ENCODE measurements at places on chromosomes 3 and 15. TPM values are rescaled to one million over a fixed set of nuclear protein-coding genes. Genes with fewer than 3 reads are reported as not detected.

DNA sequence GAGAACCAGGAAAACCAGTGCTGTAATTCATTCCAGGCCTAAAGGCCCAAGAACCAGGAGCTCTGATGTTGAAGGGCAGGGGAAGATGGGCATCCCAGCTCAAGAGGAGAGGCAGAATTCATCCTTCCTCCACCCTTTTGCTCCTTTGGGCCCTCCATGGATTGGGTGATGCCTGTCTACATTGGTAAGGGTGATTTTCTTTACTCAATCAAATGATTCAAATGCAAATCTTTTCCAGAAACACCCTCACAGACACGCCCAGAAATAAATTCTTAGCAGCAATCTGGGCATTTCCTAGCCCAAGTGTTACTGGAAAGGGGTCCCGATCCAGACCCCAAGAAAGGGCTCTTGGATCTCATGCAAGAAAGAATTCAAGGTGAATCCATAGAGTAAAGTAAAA is 17.6 kb upstream of the APOD start:
- DNase-seq, result no peak

SLC22A13 gene
- 0.54 TPM for polyA plus RNA-seq

SRGAP3 gene
- 6.2 TPM for polyA plus RNA-seq

ALDH1L1 gene
- 0.35 TPM for polyA plus RNA-seq

CLDN16 gene
- polyA plus RNA-seq, result 0.88 TPM

CLEC3B gene
- polyA plus RNA-seq, result not detected

Data from keratinocyte (primary cell).